Neural progenitor cell (in vitro differentiated cells): ENCODE measurements at places on chromosomes 11 and 22. TPM values are rescaled to one million over a fixed set of nuclear protein-coding genes. Genes with fewer than 3 reads are reported as not detected.

DNA sequence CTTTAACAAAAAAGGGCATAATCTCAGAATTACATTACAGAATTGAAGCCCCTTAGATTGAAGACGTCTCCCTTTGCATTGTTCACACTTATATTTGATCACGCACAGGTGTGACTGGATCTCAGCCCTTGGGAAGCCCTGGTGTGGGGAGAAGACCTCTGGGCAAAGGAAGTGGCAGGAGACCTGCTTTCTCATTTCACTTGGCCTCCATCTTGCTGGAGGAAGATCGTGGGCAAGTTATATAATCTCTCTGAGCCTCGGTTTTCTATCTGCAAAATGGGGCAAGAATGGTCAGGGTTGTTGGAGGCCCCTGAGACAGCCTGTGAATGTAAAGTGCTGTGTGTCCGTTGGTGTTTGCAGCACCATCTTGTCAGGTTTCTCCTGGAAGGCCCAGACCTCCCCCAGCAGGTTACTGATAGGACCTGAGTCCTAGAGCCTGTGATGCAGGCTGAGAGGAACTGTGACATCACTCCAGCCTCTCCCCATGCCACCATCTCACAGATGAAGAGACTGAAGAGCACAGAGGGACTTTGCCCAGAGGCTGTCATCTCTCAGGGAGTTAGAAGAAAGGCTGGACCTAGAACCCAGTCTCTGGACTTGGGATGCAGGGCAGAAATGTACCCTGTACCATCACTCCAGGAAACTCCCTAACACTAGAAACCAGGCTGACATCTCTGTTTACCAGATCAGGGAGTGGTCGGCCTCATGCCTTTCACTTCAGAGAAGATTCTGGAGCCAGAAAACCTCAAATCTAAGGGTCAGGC, 1.1 kb upstream of the APOA1 start:
- no peak for DNase-seq

DNA sequence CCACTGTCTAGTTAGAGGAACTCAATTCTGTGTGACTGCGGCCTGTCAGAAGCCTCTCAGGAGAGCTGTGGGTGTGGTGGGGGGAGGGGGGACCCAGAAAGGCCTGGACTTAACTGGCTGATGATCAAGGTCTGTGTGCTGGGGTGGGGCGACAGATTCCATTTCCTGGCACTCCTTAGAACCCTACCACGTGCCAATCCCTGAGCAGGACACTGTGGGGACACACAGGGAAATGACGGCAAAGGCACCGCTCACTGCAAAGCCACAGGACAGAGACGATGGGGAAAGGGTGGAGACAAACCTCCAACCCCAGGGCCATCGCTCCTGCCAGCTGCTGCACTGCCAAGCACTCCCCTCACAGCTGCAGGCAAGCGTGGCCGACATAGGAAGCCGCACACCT, 58.4 kb upstream of the BID start:
- DNase-seq = no peak

GRCh38 chr11:68735125-68735524, 16.2 kb downstream of the TESMIN start:
- DNase-seq = no peak

DNA sequence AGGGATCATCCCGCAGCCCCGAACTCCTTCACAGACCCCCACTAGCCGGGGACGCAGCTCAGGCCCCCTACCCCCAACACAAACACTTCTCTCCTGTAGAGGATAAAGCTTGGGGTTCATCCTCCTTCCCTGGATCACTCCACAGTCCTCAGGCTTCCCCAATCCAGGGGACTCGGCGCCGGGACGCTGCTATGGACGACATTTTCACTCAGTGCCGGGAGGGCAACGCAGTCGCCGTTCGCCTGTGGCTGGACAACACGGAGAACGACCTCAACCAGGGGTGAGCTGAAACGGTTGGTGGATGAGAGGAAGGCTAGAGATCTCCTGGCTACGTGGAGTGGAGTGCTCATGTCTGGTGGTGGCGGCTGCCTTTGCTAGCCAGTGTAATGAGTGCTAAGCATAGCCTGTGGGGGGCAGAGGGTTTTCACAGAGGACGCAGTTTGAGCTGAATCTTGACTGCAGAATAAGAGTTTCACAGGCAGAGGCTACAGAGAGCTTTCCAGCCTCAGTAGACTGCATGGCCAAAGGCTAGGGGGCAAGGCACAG, 580 bp downstream of the ILK start:
- peak; percentile 67 for DNase-seq

- DNase-seq = no peak
Observed at GRCh38 chr22:29705651-29706050, 14.2 kb upstream of the CABP7 start.

GRCh38 chr11:25536289-25536688, 795.6 kb upstream of the ANO3 start:
- no peak for DNase-seq

DNA sequence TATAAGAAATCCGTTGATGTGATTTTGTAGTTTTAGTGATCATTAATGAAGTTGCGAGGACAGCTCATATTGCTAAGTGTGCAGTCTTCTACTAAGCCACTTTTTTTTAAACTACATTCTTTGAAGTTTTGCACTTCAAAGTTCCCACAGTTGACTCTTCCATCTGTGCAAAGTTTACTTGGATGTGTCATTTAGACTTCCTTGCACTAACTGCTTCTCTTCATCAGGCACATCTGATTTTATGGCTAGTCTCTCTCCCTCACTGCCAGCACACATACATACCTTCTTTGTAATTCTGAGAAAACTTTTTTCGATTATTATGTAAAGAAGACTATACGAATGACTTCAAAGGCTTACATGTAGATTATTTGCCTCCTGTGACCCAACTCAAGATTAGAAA, 250.0 kb downstream of the DYNC2H1 start:
- no peak for DNase-seq

DNA sequence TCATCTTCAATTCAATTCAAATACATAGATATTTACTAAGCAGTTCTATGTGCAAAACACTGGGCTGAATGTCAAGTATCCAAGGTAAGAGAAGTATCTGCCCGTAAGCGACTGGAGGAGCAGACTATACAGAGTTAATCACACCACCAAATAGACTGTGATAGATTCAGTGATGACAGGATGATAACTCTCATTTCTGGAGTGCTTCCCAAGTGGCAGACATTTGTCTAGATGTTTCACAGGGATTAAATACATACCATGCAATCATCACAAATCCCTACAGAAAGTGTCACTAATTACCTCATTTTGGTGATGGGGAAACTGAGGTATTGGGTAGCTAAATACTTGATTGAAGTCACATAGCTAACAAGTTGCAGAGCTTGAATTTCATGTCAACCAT, 508.7 kb upstream of the TENM4 start:
- no peak for DNase-seq

DNA sequence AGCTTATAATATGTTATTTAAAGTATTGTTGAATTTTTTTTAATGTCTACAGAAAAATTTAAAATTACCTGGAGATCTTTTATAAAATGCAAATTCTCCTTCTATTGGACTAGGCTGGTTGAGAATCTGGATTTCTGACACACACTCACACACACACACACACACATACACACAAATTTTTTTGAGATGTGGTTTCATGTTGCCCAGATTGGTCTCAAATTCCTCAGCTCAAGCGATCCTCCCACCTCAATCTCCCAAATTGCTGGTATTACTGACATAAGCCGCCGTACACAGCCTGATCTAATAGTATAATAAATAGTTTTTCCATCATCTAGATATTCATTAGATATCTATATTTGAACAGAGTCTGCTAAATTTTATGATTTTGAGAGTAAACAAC, 4.5 kb upstream of the RFPL1 start:
- no peak for DNase-seq

DNA sequence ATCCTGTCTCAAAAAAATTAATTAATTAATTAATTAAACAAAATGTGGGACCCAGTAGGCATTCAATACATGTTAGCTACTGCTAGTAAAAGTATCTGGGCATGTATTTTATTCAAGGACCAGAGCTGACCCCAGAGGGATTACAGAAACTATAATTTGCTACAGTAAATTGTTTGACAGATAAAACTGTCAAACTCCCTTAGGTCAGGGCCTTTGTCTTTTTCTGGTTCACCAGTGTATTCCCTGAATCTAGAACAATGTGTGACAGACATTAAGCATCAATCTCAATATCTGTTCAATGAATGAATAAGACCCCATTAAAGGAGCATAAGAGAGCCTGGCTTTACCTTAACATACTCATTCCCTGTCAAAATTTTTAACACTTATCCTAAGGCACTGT, 6.0 kb downstream of the CKAP5 start:
- DNase-seq = no peak

DNA sequence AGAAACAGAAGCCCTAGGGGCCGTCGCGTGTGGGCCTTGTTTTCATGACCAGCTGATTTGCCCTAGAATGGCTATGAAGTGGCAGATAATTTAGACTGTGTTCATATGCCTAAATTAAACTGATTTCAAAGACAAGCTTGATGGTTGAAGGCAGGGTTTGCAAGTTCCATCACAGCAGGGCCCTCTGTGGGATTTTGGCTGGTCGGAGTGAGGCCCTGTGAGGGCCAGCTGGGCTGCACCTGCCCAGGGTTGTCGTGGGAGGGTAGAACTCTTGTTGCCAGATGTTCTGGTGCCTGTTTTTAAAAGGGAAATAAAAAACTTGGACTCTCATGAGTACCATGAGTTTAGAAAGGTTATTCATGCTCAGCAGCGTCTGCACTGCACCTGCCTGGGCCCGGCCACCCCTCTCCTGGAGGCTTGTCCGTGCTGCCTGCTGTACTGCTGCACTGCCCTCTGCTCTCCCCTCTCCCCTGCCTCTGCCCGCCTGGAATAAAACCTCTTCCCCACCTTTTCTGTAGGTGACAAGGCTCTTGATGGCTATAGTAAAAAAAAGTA, 44.1 kb downstream of the AP2A2 start:
- no peak for DNase-seq

GRCh38 chr11:130330101-130330684, 15.5 kb upstream of the ZBTB44 start:
- no peak for DNase-seq

DNA sequence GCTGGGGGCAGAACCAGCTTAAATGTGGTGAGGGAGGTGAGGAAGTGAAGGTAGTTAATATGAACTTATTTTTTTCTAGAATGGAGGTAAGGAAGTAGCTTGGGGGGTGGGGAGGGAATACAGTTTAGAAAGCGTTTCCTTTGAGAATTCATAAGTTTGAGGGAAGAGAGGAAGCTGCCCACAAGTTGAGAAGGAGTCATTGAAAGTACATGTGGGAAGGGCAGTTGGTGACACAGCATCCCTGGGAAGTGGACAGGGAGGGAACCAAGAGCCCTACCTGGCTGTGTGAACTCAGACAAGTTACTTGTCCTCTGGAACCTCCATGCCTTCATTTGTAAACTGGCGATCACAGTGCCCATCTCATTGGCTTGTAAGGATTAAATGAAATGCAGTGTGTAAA, 125.9 kb upstream of the SPON1 start:
- DNase-seq = no peak

The LYVE1 gene
- total RNA-seq = 0.51 TPM in 1 of 2 replicates, not detected in the other

The GNG3 gene
- 2.0 TPM in 1 of 2 replicates, not detected in the other for total RNA-seq

The FIBIN gene
- 0.09 TPM in 1 of 2 replicates, not detected in the other for total RNA-seq

The MUS81 gene
- total RNA-seq = 36.8 and 42.4 TPM in 2 replicates
